ENCODE measurements at places on chromosomes 3 and 15.

- no peak for DNase-seq
These were observed 55.3 kb downstream of the ARHGAP31 start for GRCh38 chr3:119349354-119350041.

GRCh38 chr15:78065973-78066946, 11.3 kb downstream of the TBC1D2B start:
- no peak for DNase-seq

- no peak for DNase-seq
These were observed 33.3 kb upstream of the FLNB start for GRCh38 chr3:57974796-57975388.

- DNase-seq, result no peak
These were observed 366.3 kb upstream of the LRRC3B start for GRCh38 chr3:26256224-26256623.

DNA sequence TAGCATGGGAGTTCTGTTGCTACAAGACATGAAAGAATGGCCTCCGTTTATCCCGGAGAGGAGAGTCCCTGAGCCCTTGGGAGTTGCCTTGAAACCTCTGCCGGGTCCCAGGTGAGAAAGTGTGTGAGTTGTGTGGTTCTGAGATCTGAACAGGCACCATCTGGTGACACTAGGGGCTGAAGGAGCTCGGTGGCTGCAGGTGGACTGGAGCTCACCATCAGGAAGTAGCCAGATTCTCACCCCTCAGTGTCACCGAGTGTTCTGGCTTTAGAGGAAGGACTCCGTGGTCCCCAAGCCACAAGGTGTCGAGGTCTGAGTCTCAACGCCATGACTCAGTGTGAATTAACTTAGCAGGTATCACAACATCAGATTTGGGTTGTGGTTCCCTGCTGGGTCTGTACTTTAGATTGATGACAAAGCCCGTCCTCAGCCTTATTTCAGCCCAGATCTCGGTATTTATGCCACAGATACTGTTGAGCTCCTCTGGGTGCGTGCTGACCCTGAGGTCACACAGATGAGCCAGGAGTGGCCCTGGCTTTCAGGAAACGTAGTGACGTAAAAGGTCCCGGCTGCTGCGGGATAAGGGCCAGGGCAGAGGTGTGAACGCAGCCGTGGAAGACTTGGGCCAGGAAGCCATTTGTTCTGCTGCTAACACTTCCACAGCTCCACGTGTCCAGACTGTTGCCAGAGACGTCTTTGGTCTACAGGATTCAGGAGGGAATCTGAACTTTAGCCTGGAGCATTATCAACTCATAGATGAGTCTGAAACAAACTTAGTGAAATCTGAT, 54.4 kb downstream of the PGPEP1L start:
- no peak for DNase-seq

DNA sequence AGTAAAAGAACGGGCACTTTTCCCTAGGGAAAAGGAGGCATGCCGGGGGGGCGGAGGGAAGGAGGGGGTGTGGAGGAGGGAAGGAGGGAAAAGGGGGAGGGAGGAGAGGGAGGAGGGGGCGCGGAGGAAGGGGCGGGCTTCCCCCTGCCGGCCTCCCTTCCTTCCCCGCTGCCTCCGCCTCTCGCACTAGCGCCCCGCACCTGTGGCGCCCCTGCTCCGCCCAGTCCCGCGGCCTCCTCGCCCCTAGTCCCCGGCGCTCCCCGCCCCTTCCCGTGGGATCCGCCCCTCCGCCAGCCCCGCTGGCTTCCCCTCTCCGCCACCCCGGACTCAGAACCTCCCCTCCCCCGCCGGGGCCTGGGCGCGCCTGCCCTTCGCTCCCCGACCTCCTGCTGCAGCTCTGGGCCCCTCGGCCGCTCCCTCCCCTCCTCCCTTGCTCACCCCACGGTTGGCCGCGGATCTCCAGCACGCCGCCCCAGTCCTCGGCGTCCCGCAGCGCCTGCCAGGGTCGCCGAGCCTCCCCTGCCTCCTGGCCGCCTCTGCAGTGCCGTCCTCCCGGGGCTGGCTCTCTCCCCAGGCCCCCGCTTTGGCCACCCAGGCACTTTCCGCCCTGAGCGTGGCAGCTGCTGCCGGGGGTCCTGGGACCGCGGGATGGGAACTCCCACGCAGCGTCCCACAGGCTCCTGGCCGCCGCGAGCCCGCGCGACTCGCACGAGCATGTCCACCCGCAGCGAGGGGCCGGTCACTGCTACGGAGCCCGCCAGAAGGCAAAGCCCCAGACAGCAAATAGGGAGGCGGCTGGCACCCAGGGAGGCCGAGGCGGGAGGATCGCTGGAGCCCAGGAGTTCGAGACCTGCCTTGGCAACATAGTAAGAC, 147.4 kb downstream of the TJP1 start:
- DNase-seq, result no peak

GRCh38 chr3:150227839-150228238, 180.3 kb upstream of the TSC22D2 start:
- DNase-seq, result peak; percentile 70

- DNase-seq, result no peak
These were observed 27.1 kb upstream of the ACKR4 start for GRCh38 chr3:132570016-132570415.

DNA sequence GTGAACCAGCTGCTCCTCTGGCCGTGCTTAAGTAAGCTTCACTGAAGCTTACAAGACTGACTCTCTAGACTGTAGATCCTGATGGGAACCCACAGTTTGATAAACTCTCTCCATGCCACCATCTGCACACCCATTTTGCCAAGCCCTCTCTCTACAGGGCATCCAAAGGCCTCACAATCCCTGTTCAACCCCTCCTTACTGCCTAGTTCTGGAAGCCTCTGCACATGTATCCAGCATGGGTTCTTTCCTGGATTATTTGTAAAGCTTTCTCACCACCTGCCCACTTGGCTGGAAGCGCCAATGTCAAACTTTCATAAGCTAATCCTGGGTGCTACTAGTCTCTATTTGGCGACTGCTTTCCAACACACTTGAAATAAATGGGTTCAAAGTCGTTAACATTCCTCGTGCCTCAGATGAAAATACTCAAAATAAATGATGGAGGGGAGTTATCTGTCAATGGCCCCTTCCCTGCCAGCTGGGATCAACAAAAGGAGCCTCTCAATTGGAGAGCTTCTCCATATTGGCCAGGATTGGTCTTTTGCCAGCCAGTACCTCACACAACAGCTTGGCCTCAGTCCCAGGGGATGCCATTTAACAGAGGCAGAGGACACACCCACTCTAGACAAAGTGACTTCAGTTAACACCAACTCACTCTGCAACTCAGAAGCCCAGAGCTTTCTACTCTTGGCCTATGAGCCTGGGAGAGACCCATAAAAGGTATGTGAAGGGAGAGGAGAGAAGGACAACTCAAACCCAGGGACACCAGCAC, 48.1 kb downstream of the SH3BP5 start:
- DNase-seq, result peak; percentile 76

DNA sequence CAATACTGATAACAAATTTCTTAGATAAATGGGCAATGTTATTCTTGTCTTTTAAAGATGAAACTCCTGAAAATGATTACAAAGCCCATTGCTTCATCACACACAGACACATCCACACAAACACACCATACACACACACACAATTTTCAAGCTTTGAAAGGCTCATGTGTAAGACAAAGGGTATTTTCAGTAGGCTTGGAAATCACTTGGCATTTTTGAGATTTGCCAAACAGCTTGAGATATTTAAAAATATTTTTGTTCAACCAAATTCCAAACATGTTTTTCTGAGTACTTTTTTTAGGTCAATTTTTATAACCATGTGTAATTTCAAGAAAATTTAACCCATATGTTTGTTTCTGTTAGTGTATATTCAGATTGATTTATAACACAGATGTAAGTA, 283.7 kb downstream of the ROBO2 start:
- DNase-seq, result no peak

DNA sequence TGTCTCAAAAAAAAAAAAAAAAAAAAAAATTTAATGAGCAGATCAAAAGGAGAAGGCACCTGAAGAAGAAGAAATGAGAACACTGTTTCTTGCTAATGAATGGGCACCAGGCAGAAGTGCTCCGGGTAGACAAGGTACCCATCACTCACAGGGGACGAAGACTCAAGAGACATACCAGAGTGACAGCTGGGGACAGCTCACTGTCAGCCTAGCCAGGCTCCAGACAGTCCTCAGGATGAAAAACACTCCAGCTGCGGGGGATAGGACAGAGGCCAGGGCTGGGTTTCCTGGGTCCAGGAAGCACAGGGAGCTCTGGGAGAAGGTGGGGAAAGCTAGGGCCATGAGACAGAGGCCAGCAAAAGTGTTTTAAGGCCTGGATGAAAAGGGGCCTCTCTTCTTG, 48.5 kb upstream of the PARL start:
- no peak for DNase-seq

GRCh38 chr3:177382944-177383343, 185.7 kb upstream of the TBL1XR1 start:
- DNase-seq, result no peak

DNA sequence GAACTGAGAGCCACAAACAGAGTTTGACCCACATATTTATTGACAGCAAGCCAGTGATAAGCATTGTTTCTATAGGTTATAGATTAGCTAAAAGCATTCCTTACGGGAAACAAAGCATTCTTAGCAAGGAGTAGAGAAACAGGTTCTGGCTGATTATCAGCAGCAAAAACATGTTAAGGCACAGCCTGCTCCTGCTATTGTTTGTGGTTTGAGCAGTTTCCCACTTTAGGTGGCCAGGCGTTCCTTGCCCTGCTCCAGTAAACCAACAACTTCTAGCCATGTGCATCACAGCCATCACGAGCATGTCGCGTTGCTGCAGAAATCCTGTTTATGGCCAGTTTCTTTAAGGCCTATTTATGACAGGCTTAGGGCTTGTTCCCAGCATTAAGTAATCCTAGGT, 44.7 kb upstream of the C2CD4B start:
- DNase-seq, result no peak

DNA sequence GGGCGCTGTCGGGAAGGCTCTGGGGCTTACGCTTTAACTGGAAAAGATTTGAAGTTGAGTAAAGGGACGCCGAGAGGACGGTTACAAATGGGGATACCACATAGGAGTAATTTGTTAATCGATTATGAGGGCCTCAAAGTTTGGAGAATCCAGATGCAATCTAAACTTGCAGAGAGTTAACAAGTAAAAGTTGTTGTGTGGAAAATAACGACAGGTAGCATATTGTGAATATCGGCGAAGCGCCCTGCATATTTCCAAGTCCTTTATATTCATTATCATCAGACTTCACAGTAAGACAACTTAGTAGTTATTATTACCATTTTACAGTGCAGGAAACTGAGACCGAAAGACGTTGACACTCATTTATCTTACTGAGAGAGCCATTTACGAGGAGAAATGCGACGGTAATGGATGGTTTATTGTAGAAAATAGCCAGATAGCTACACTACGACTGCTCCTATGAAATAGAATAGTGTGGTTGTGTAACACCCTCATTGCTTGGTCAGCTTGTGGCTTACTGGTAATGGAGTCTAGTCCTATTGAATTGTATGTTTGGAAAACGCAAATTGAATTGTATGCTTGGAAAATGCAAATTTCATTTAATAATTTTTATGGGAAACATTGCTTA, 700 bp downstream of the MKRN2 start:
- DNase-seq, result no peak

- DNase-seq, result peak; percentile 90
These were observed 40.5 kb upstream of the AP3B2 start for GRCh38 chr15:82749951-82750830.

- DNase-seq, result no peak
These were observed 1032.5 kb upstream of the CADM2 start for GRCh38 chr3:83926291-83926690.

DNA sequence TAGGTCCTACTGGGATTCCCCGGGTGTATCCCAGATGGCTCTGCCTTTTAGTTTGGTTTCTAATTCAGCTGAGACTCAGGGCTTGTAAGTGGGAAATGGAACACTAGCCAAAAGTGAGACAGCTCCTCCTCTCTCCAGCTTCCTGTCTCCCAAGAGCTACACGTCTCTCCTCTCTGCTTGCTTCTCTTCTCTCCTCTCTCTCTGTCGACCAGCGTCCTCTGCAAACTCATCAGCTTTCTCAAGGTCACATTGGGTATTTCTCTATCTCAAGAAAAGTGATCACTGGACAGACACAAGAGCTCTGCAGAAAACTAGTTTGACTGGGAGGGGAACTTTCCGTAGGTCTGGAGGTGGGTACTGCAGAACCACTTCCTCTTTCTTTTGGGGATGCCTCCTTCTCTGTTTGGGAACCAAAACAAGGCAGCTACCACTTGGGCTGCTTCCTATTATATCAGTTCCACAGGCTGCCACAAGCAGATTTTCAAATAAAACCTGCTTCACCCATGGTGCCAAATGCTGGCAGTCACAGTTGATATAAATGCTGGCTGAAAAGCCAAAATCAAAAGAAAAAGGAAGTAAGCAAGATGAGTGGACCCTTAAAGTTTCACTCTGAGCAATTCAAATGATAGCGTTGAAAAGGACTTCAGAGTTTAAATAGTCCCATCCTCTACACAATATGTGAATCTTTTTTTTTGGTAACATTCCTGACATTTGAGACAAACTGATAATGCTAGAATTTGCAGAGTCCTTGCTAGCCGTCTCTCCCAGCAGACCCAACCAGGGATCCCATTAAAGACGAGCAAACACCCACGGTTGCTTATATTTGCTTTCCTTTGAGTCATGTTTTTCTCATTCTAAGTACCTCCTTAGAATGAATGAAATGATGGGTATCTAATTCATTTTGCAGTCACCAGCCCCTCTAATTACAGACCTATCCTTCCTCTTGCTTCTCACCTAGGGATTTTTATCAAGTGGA, 7.2 kb upstream of the DYNC1LI1 start:
- no peak for DNase-seq

DNA sequence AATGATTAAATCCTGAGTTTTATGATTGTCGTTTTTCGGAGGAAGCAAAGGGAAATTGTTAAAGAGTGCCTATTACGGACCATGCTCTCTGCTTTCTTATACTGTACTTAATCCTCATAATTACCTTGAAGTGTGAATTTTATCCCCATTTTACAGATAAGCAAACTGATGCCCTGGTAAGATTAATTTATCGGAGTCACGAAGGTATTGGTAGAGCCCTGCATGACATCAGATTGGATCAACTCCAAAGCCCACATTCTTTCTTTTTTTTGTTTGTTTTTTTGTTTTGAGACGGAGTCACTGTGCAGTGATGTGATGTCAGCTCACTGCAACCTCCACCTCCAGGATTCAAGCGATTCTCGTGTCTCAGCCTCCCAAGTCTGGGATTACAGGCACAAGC, 1.6 kb upstream of the GNB4 start:
- DNase-seq, result no peak

- DNase-seq, result no peak
These were observed 394.2 kb upstream of the CBLB start for GRCh38 chr3:106263011-106263410.

- DNase-seq, result peak; percentile 61
These were observed 404.1 kb upstream of the ATP11B start for GRCh38 chr3:182389071-182389815.

- DNase-seq, result no peak
These were observed 208.4 kb upstream of the NANOGP8 start for GRCh38 chr15:35293353-35294130.

DNA sequence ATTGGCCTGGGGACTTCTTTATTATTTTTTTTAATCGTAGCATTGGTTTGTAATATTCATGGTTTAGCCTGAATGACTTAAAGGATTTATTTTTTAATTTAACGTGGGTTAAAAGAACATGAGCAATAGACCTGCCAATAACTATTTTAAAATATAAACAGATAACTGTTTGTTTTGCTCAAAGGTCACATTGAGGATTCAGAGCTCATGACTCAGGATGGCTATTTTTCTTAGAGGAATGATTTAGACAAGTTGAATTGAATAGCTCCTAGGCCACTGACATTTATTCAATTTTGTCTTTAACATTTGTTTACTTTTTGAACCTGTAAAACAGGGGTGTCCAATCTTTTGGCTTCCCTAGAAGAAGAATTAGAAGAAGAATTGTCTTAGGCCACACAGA, 68.5 kb downstream of the ITPR1 start:
- no peak for DNase-seq
